Memory B cell (primary cell): ENCODE measurements at places on chromosomes 7 and 10.

- no peak for DNase-seq
Observed at GRCh38 chr7:106609416-106609815, 51.5 kb downstream of the CCDC71L start.

GRCh38 chr10:53765311-53765710 lies 992.7 kb upstream of the MBL2 start:
- DNase-seq: no peak

GRCh38 chr7:8499128-8499527 lies 65.7 kb downstream of the NXPH1 start:
- DNase-seq: no peak

DNA sequence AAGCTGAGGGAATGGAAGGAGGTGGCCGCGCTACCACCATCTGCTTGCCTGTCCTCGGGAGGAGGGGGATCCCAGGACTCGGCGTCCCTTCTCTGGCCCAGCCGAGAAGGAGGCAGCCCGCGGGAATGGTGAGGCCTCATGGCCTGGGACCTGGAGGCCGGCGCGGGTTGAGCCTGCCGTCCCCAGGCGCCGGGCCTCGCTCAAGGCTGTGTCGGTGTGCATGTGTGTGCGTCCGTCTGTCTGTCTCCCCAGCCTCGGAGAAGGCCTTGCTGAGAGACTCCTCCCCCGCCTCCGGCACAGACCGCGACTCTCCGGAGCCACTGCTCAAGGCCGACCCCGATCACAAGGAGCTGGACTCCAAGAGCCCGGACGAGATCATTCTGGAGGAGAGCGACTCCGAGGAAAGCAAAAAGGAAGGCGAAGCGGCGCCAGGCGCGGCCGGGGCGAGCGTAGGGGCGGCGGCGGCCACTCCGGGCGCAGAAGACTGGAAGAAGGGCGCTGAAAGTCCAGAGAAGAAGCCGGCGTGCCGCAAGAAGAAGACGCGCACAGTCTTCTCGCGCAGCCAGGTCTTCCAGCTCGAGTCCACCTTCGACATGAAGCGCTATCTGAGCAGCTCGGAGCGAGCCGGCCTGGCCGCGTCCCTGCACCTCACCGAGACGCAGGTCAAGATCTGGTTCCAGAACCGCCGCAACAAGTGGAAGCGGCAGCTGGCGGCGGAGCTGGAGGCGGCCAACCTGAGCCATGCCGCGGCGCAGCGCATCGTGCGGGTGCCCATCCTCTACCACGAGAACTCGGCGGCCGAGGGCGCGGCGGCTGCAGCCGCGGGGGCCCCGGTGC lies 1.3 kb downstream of the HMX3 start:
- DNase-seq: no peak

- no peak for DNase-seq
Observed at GRCh38 chr7:27808626-27809025, 68.7 kb downstream of the TAX1BP1 start.
